NCI-H524 treated with DMSO at 0.1 percent for 48 hours (cell line): ENCODE measurements at places on chromosomes 7 and 10.

DNA sequence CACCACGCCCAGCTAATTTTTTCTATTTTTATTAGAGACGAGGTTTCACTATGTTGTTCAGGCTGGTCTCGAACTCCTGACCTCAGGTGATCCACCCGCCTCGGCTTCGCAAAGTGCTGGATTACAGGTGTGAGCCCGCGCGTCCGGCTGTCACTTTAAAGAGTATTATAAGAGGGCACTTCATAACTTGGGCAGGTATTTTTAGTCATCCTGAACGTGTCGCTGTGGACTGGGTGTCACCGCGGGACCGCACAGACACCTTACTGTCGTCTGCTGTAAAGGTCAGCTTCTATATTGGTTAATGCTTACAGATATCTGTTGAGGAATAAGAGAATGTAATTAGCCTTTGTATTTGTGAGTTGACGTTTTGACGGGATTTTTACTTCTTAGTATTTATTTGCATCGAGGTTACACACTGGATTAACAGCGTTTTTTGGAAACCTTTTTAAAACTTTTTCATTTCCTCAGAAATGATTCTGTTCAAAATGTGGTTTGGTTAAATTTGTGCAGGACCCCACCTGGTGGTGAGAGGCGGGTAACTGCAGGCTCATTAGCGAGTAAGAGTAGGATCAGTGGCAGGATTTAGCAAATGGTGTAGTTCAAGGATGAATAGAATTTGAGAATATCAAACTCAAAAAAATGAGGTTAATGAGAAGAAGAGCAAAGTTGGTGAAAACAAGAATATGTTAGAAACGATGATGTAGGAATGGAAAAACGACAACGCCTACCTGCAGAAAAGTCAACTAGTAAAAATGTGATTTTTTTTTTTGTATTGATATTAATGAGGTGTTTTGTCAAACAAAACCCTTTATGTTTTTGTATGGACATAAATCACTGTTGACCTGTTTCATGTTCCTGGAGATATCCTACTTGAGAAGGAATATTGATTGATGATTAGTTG, 3.2 kb downstream of the DNAJB6 start:
- DNase-seq, result no peak

DNA sequence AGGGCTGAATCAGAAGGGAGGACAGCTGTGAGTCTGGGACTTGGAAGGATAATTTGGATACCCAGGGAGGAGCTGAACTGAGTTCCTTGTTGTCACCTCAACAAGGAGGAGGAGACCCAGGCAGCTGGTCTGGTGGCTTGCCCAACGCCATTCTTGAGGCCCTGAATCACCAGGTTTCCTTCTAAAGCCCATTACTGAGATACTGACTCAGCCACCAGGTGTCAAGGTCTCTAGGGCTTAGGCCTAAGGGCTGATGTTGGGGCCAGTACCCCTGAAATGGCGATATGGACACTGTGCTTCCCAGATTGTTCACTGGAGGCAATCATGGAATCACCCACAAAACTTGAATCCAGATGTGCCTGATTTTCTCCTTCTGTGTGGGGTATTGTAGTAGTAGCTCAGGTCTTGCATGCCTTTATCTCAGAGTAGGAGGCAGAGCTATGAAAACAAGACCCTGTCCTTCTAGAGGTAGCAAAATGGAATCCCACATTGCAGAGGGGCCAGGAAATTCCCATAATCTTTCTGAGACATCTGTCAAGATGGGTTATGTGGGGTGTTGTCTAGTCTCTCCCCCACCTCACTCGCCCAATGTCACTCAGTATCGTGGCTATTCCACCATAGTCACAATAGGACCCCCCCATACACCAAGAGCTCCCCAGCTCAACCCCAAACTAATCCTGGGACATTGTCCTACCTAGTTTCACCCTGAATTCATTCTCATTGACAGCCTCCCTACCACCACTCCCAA, 1.8 kb upstream of the ATG9B start:
- no peak for DNase-seq

- DNase-seq, result no peak
These were observed 24.9 kb upstream of the ADO start for GRCh38 chr10:62779487-62780248.

DNA sequence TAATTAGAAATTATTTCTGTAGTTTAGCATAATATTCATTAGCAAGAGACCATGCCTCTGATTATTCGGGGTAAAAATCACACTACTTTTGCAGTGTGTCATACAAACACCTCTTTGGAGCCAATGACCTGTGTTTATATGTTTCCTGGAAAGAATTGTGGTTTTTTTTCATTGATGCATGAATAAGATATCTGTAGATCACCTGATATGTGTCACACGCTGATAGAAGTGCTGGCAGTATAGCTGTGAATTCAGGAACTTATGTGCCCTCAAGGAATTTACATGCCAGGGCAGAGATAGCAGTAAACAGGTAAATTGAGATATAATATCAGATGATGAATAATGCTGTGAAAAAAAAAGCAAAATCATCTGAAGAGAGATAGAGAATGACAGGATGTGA, 118.2 kb downstream of the VPS50 start:
- no peak for DNase-seq

GRCh38 chr10:120262857-120263547, 194.0 kb upstream of the PLPP4 start:
- no peak for DNase-seq
